Endothelial cell (in vitro differentiated cells): ENCODE measurements at places on chromosomes 16 and 17.

DNA sequence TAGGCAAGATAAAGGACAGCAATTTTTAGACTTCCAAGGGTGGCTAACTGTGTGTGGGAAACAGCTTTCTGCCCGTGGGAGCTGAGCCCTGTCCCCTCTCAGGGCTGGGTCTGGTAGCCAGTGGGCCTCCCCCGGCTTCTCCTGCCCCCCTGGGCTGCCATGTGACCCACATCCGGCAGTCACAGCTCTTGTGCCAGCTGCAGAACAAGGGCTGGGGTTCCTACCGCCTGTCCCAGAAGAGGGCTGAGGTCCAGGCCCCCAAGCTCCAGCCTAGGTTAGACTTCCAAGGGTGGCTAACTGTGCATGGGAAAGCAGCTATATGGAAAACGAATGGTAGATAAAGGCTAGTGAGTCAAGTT, 6.1 kb downstream of the GAST start:
- no peak for DNase-seq

DNA sequence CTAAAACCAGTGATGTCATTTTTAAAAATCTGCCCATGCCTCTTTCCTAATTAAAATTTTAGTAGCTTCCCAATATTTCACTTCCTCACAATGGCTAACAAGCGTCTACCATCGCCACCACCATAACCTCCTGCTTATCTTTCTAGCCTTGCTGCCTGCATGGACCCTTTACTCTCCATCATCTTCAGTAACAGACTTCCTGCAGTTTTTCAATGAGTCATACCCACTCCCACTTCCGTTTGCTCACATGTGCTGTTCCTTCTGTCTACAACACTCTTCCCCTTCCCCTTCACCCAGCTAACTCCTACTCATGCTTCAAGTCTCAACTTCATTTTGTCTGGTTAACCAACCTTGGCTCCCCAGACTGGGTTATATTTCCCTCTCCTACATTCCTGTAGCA, 12.8 kb upstream of the SKAP1 start:
- no peak for DNase-seq

GRCh38 chr17:50843150-50843905, 7.9 kb downstream of the WFIKKN2 start:
- no peak for DNase-seq

DNA sequence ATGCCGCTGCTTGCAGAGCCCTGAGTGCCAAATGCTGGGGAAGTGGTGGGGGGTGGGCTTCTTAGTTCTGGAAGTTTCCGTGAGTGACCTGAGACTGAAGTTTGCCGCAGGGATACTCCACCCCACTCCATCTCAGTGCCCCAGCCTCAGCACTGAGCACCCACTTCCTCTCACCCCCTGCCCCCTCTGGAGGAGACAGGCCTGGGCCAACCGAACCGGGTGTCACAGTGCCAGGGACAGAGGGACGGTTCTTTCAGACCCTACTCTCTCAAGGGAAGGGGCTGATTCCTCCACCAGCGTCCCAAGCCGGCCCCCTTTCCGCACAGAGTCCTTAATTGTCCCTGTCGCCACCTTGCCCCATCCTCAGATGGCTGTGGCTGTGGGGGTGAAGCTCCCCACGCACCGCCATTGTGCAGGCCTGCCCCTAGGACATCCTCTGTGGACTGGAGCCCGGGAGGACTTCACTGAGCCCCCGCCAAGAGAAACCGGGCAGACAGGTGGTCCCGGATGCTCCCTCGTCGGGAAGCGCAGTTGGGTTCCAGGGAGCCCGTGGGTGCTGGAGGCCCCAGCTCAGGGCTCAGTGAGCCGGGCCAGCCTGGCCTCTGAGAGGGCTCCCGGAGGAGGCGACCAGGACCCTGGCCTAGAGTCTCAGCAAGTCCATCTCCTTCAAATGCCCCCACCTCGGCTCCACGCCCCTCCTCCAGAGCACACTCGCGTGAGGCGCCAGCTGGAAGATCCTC, 1.6 kb upstream of the KREMEN2 start:
- DNase-seq: no peak

- peak; percentile 4 for DNase-seq
Measured at GRCh38 chr17:71118039-71118438, 948.7 kb downstream of the KCNJ2 start.

DNA sequence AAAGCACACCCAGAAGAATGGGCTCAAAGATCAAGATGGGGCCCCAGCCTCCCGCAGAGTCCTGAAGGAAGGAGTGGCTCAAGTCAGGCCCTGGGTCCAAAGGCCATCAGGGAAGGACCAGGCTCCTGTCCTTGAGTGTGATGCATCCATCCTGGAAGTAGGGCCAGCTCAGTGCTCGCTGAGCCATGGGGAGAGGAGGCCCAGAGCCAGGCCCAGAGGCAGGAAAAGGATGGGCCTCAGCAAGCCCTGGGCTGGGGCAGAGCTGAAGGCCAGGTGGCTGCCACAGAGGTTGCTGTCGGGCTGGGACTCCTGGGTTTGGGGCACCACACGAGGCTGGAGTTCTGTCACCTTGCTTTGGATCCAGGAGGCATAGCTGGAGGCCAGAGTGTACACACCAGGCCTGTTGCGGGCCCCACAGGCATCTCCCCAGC, 3.7 kb downstream of the PRSS8 start:
- DNase-seq: no peak

DNA sequence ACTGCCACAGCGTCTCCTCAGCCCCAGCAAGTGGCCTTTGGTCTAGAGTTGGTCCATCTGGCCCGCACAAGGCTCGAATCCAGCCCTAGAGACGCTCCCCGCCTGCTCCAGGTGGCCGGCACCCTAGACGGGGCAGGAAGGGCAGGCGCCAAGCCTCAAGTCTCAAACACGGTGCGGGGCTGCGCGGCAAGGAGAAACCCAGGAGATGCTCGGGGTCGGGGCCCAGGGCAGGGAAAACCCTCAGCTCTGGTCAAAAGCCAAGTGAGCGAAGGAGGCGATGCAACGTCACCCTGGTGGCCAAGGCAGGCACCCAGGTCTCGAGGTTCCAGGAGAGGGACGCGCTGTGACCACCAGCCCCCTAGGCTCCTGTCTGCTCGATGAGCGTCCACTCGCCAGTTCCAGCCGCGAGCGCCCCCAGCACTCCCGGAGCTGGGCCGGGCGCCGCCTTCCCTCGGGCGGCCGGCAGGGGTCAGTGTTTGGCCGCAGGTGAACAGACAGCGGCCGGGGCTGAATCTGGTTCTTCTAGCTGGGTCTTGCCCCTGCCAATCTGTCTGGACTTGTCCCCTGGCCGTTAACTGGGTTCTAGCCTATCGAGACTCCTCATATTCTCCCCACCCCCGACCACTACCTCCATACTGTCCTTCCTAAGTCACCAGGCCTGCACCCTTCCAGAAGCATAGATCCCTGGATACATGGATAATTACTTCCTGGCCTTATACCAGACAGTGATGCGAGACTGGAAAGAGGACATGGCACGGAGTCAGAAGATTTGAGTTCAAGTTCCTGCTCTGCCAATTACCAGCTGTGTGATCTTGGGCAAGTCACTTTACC, 44.0 kb downstream of the PRAC1 start:
- DNase-seq: peak; percentile 92

DNA sequence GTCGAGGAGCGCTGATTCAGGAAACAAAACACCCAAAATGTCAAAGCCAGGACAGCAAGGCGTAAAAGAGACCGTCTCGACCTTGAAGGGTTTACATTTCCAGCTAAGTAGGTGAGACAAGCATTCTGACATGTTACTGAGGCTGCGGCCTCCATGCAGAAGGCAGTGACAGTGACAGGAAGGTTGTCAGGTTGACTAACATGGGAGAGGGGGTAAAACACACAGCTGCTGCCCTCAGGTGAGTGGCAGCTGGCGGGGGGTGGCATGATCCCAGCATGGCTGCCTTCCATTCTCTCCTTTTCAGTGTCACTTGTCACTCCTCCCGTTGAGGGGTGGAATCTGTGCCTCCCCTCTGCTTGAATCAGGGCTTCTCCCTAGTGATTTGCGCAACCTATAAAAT, 31.9 kb upstream of the CRHR1 start:
- no peak for DNase-seq

DNA sequence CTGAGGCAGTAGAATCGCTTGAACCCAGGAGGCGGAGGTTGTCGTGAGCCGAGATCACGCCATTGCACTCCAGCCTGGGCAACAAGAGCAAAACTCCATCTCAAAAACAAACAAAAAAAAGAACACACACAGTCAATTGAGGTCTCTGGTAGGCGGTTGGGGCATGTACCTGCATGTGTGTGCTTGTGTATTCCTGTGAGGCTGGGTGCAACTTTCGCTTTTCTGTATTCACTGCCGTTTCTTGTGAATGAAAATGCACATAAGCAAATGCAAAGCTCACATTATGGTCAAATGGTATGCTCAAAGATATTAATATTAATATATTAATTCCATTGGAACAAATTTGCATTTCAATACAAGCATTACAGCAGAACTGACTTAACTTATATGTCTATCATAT, 20.9 kb downstream of the HS3ST3A1 start:
- no peak for DNase-seq

DNA sequence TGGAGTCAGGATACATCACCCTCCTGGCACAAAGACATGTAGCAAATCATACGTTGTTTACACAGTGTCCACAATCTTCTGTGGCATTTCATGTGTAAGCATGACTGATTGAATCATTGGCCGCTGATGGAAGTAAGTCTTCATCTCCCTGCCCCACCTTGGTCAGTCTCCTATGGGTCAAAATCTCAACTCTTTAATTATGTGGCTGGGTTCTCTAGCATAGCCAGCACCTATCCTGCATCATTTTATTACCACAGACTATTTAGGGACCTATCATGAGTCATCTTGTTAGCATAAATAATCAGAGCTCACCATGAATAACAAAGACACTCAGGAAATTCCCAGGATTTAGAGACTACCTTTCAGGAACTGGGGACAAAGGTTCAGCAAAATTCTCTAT, 15.9 kb downstream of the TANC2 start:
- DNase-seq: no peak

- no peak for DNase-seq
Measured at GRCh38 chr17:60766778-60767190, 89.1 kb downstream of the BCAS3 start.

DNA sequence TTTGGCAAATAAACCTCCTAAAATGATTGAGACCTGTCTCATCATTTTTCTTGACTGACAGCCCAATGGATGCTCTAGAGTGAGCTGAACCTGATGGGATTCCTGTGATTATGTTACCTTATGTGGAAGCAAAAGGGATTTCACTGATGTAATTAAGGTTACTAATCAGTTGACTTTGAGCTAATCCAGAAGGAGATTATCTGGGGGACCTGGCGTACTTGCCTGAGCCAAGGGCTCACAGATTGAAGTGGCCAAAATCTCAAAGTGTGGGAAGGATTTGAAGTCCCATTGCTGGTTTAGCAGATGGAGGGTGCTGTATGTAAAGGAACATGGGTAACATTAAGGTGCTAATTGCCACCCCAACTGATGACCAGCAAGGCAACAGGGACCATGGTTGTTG, 214.0 kb downstream of the CPPED1 start:
- DNase-seq: no peak

GRCh38 chr17:74800531-74800930, 24.4 kb upstream of the NAT9 start:
- no peak for DNase-seq

DNA sequence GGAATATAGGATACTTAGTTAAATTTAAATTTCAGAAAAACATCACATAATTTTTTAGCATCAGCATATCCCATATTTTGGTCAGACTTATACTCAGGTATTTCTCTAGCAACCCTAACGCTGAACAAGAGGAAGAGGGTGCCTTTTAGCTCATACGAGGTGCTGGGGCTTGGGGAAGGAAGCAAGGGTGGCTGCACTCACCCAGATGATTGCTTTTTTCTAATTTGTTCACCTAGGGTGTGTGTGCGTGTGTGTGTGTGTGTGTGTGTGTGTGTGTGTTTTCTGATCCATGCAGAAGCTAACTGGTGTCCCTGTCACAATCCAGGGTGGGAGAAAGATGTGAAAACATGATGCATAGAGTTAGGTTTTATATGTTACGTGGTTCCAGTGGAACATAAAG, 81.2 kb downstream of the WNT3 start:
- DNase-seq: no peak
